ENCODE measurements at places on chromosomes 7 and 10.

DNA sequence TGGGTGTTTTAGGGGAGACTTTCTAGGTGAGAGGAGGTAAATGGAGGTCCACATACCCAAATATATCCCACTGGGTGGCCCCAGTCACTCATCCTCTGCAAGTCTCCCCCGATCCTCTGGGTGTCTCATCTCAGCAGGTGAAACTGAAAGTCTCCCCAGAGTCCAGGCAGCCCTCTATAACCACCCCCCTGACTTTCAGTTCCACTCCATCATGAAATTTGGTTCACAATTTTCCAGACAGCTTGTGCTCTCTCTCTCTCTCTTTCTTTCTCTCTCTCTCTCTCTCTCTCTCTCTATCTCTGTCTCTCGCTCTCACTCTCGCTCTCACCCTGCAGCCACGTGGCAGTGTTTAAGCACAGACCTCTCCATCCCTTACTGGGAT, 56.7 kb upstream of the ELN start:
- DNase-seq = no peak

DNA sequence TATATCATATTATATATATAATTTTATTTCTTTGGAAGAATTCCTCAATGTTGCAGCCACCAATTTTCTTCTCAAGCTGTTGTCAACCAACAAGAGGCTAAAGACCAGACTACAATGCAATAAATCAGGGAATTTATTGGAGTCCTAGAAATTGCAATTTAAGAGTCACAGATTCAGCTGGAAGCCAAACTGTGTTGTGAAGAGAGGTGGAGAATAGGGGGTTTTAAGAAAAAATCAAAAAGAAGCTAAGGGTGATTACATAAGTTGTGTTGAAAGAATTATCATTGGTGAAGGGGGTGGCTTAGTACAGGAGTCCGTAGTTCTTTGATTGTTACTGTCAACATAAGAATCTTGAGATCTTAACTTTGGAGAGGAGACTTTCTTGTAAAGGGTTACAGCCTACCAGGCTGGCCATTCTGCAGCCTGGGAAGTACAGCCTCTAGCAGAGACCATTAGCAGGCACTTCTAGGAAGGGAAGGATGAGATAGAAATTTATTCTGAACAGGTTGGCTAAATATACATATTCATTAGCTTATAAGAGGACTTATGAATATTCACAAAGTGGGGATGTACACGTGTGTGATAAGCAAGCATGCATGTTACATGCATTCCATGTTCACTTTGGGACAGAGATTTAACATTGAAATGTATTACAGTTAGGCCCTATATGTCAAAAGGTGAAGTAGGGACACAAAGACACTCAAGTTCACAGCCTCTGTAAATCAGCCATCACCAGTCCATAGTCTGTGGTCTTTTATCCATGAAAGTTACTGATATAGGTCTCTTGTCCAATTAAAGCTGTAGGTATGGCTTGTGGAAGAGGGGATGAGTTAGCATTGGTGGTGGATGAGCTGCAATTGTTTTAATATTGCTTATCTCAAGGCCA, 8.3 kb upstream of the TMEM168 start:
- DNase-seq = no peak

DNA sequence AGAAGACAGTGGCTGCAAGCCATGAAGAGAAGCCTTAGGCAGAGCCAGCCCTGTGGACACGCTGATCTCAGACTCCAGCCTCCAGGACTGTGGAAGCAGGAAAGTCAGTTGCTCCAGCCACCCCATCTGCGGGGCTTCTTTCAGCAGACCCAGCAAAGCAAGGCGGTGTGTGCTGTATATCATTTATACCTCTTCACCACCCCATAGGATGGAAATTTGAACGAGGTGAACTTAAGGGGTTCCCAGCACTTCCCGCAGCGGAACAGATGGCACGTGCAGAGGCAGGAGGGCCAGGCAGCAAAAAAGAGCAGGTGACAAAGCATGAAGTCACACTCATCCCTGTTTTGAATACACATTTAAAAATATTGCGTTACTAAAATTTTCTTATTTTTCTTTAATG, 159.4 kb downstream of the ADARB2 start:
- DNase-seq = no peak

DNA sequence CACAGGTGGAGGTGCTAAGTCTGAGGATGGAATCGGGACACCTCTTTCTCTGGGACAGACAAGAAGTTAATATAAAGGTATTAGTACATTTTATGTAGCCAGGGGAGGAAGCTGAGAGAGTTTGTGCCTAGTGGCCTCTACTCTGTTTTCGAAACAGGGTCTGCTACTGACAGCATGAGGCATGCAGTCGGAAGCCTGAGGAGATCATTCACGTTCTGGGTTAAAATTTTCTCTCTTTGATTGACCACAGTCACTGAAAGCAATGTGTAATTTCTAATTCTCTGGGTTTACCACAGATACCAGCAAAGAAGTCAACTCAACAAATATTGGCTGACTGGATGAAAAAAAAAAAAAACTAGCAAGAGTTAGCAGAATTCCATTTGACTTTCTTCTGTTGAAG, 53.3 kb upstream of the KCTD7 start:
- DNase-seq = no peak

GRCh38 chr7:26046150-26046549, 105.8 kb upstream of the NFE2L3 start:
- DNase-seq = no peak

DNA sequence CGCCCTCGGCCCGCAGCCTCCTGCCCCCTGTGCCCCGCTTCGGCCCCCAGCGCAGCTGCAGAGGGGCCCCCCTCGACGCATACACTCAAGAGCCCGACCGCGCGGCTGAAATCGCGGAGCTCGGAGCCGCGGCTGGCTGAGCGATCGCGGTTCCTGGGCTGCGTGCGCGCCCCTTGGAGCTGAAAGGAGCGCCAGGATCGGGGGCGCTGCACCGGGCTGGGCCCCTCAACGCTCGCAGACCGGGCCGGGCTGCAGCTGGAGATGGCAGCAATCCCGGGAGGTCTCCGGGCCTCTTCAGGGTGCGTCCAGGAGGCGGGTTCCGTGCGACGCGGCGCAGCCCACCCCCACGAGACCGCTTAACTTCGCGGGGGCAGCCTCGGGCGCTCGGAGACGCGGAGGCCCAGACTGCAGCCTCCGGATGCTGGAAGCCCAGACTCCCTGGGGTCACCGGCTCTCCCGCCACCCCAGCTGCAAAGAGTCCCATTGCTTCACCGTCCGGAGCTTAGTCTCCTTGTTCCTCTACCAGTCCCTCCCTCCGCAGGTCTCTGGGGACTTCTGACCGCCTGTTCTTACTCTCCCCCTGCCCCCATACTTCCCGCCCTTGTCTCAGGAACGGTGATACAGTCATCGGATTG, 73.0 kb upstream of the LRRC4 start:
- no peak for DNase-seq

GRCh38 chr7:114152314-114152938, 233.6 kb upstream of the PPP1R3A start:
- no peak for DNase-seq

DNA sequence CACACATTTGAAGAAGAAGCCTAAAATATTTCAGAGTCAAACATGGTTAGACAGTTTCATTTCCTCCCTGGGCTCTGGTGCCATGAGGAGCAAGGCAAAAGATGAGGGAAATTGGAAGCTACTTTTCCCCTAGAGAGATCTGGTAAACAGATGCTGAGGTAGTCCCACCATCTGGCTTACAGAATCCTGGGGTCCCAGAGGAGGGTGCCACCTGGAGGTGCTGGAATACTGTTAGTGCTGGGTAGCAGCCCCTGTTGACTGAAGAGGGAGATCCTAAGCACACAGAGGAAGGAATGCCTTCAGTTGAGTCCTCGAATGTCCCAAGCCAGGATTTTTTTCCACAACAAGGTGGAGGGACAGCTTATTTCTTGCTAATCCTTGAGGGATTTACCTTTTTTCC, 160.1 kb downstream of the FZD1 start:
- no peak for DNase-seq

DNA sequence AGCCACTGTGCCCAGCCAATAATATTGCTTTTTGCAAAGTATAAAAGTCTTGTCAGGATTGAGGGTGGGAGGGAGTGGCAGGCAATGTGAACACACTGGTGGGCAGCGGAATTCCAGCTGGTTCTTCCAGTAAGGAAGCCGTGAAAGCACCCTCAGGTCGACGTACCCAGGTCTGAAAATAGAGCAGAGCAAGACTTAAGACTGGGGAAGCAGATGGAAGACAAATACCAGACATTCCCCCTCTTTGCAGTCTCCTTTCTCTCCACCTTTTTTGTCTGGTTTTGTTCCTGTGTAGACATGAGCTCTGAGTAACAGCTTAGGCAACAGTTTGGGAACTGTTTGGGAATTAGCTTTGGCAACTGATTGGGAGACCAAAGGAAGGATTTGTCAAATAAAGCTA, 17.6 kb upstream of the CSTF2T start:
- DNase-seq = no peak

- DNase-seq = no peak
Observed at GRCh38 chr7:71547426-71547825, 415.5 kb downstream of the GALNT17 start.

DNA sequence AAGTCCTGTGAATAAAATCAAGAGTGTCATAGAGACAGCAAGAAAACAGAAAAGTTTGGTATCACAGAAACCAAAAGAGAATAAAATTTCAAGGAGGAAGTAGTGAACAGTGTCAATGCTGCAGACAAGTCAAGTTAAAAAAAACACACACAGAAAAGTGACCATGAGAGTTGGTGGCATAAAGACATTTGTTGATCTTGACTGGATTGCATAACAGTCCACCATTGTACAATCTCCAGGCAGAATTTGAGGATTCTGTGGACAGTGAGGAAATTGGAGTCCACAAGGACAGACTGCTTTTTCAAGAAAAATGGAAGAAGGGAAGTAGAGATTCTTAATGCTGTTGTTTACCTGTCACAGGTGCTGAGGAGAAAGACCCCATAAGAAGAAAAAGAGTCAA, 412.5 kb downstream of the PLXDC2 start:
- no peak for DNase-seq

GRCh38 chr7:89312551-89312950, 517.0 kb upstream of the TEX47 start:
- no peak for DNase-seq

DNA sequence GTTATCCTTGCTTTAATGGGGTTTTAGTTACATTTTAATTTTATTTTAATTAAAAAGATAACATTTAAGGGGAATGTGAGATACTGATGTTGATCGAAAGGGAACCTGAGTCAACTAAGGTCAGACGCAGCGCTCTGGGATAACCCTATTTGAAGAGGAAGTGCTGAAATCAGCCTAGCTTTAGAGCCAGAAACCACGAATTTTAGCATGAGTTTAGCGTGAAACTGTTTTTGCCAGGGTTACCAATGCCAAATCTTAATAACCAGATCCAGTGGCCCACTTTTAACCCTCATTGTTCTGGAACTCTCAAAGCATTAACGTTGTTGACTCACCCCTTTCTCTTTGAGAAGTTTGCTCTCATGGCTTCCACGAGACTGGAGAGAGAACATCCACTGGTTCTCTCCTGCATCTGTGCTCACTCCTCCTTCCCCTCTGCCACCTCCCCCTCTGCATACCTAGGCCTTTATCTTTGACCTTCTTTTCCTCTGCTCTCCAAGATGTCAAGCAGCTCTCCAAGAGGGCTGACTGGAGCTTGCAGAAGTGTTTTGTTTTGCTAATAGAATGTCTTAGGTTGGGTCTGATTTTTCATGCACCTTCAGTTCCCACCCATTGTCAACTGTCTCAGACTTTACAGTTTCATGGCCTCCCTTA, 198.3 kb upstream of the CELF2 start:
- DNase-seq = no peak

DNA sequence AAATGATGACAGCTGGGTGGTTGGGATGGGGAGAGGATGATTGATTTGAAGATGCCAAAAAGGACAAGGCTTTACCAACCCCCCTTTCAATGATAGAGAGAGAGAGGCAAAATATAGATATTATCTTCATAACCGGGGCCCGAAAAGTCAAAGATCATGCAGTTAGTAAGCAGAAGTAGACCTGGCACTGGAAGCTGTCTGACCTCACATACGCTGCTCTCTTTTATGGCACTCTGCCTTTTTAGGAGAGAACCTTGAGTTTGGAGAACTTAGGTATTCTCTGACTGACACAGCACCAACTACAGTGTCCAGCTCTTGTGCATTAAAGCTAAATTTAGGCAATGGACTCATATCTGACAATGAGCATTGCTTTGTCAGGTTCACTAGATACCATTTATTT, 30.7 kb downstream of the CNNM2 start:
- no peak for DNase-seq

- no peak for DNase-seq
Observed at GRCh38 chr7:20858951-20859350, 72.3 kb upstream of the SP8 start.

GRCh38 chr7:120190566-120190965, 82.4 kb upstream of the KCND2 start:
- DNase-seq = no peak

GRCh38 chr10:3395458-3395861, 222.9 kb upstream of the PITRM1 start:
- no peak for DNase-seq

- no peak for DNase-seq
Observed at GRCh38 chr10:9957351-9957750, 1060.3 kb upstream of the CELF2 start.

- DNase-seq = no peak
Observed at GRCh38 chr7:66894463-66895080, 26.5 kb upstream of the TMEM248 start.

Data from coronary artery (tissue), 2 donors.